ENCODE measurements at places on chromosomes 12 and 14. TPM values are rescaled to one million over a fixed set of nuclear protein-coding genes. Genes with fewer than 3 reads are reported as not detected.

SP1 gene
- 12.9 TPM for polyA plus RNA-seq

USP44 gene
- polyA plus RNA-seq, result 2.1 TPM

MYO1H gene
- polyA plus RNA-seq, result not detected

TDRD9 gene
- polyA plus RNA-seq, result not detected

TAS2R7 gene
- not detected for polyA plus RNA-seq

LRRC10 gene
- 40.8 TPM for polyA plus RNA-seq

GZMB gene
- polyA plus RNA-seq, result not detected

SLC2A14 gene
- polyA plus RNA-seq, result 0.26 TPM

Measured in cardiac muscle cell (in vitro differentiated cells and primary cell).